ENCODE measurements at places on chromosomes 5 and 9.

DNA sequence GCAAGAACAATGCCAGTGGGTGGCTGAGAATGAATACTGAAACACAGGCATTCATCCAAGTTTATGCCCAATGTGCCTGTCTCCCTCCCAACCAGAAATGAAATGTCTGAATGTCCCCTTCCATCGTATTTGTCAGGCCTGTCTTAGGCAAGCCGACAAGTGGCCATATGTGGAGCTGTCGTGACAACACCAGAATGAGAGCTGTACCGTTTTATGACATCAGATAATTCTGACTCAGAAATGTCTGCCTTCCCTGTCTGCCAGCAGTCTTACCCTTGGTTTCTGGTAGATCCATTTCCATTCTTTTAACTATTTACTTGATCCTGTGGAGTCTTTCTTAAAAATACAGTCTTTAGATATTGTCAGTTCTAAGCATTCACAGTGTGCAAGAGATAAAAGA is 211.8 kb downstream of the NR3C1 start:
- DNase-seq, result no peak

GRCh38 chr9:25225938-25226760 is 452.1 kb downstream of the TUSC1 start:
- DNase-seq, result no peak

DNA sequence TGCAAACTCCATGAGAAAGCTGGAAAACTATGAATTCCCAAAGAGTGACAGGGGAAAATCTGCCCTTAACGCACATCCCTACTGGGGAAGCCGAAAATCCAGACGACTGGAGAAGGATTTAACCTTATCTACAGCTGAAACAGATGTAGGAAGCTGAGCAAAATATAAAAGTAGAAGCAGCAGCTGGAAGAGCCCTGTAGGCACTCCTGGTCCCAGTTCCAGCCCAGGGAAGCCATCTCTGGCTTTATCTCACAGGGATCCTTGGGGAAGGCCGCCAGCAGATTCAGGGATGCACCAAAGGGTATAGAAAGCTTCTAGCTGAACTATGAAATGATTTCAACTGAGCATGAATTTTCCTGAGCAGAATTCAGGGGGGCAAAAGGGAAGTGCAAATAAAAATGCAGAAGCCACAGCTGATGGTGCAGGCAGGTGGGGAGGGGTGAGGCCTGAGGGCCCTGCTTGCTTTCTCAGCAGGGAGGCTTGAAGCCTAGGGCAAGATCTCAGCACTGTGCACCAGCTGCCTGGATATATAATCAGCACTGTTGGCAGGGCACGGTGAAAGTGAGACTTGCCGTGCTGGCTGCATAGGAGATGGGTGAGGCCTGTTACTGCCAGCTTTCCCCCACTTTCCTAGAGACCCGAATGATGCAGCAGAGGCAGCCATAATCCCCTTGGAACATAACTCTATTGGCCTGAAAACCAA is 2019.5 kb upstream of the NUDT12 start:
- no peak for DNase-seq

DNA sequence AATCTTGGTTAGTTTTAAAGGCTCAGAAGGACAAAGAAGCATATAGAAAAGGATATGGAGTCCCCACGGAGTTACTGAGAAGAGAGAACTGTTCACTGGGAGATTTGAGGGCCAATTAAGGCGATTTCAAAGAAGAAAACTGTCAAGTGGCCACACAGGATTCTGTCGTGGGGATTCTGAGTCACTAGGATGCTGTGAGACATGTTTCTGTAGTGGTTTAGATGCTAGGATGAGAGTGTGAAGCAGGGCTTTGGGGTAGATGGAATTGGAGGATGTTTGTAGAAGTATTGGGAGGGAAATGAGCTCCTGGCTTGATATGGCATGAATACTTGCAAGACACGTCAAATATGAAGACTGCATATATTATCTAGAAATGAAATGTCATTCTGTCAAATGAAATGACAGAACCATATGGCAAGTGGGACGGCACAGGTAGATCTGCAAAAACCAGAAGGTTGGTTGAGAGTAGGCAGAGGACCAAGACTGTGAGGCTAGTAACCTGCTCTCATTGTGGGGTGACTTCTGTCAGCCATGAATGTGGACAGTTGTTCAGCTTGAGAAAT is 136.3 kb upstream of the SPRY4 start:
- no peak for DNase-seq

GRCh38 chr5:173668245-173668800 is 51.9 kb upstream of the BOD1 start:
- no peak for DNase-seq

- DNase-seq, result no peak
Measured at GRCh38 chr9:120392711-120393110, 187.3 kb downstream of the CDK5RAP2 start.
